ENCODE measurements at places on chromosomes 16 and 17.

- no peak for DNase-seq
These were observed 19.2 kb downstream of the CD300LB start for GRCh38 chr17:74512036-74512435.

DNA sequence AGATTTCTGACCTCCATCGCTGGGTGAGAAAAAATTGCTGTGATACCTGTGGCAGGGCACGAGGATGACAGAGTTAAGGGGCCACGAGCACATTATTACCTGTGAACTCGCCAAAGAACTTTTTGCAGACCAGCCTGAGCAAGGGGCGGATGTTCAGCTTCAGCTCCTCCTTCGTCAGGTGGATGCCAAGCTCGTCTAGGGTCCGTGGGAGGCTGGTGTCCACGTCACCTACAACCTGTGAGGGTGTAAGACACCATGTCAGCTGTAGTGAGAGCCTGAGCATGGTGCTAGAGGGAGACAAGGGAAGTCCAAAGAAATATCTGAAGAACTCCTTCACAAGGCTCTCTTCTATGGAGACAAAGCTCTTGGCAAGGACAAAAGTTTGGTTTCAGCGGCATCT is 17.1 kb downstream of the HIGD1B start:
- no peak for DNase-seq

DNA sequence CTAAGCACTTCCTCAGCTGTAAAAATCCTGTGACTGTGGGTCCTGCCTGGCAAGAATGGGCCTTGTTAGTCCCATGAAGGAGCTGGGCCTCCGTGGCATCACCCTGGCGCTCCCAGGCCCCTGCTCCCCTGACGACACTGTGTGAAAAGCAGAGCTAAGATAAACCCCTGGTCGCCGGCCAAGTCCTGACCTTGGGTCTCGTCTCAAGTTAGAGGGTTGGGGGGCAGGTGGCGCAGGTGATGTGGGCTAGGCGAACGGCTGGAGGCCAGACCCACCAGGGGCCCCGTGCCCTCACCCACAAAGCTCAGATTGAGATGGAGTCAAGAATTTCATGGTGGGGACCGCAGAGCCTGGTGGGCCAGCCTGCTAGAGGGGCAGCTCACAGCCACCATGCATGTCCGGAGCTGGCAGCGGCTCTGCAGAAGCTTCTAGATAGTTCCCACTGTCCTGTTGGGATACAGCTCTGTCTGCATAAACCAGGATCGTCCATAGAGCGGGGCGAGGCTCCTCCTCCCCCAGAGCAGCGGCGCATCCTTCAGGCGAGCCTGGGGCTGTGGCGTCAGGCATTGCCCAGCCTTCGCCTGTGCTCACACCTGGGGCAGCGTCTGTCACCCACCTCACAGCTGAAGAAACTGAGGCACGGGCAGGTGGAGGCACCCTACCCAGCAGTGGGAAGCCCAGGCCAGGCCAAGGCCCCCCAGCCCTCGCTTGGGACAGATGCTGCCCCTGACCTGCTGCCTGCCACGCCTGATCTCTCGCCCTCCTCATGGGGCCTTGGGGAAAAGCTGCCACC is 12.0 kb downstream of the CYBC1 start:
- no peak for DNase-seq

- DNase-seq = peak; percentile 67
These were observed 43.6 kb downstream of the RNF157 start for GRCh38 chr17:76196675-76197074.

- DNase-seq = no peak
These were observed 829 bp downstream of the DHRS7B start for GRCh38 chr17:21127509-21128077.

DNA sequence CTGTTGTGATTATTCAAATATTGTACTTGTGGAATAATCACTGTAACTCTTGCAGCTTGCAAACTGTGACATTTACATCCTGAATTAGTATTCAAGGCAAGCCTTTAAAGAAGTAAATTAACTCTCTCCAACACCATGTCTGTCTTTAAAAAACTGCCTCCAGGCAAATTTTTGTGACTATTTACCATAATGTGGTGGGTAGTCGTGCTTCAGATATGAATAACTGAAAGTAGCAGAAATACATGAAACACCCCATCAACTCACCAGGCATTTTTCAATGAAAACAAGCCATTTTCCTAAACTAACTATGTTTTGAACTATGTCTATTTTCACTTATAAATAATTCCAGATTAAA is 217.4 kb upstream of the PSMD7 start:
- DNase-seq = no peak

DNA sequence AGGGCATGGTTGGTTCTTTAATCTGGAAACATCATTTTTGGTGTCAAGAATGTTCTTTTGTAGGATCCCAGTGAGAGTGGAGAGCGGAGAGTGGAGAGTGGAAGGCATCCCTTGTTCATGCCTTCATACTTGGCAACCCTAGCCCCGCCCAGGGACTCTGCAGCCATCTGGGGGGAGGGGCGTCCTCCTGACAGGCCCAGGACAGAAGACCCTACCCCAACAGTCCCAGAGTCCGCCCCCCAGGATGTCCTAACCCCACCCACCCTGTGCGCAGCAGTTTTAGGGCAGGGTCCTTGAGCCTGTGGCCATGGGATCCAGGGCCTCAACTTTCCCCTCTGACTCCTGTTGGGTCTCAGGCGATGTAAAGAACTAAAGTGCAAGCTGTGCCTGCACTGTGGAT is 4.5 kb downstream of the SLC26A11 start:
- DNase-seq = no peak

DNA sequence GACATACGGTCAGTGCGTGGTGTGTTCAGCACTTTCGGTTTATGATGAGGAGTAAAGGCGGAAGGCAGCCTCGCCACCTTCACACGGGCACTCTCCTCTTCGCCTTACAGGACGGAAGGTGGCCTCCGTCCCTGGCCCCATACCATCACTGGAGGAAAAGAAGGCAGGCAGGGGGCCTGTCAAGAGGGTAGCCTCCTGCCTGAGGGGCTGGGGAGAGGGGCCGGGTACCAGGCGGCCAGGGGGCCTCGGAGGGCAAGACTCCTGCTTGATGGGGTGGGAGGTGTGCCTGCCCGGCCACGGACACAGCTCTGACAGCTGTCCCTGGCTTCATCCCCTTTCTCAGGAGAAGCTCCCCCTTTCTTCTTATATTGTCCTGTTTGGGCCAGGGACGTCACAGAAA is 15.6 kb upstream of the SLC38A8 start:
- peak; percentile 56 for DNase-seq

- no peak for DNase-seq
These were observed 41.4 kb upstream of the PIRT start for GRCh38 chr17:10879190-10879836.

GRCh38 chr16:11563493-11564040 is 23.2 kb downstream of the LITAF start:
- no peak for DNase-seq

- no peak for DNase-seq
These were observed 15.0 kb upstream of the C16orf95 start for GRCh38 chr16:87332150-87332549.

- DNase-seq = no peak
These were observed 376 bp upstream of the STAC2 start for GRCh38 chr17:39225959-39226683.

- no peak for DNase-seq
These were observed 86.5 kb downstream of the ABCA8 start for GRCh38 chr17:68868708-68869107.

DNA sequence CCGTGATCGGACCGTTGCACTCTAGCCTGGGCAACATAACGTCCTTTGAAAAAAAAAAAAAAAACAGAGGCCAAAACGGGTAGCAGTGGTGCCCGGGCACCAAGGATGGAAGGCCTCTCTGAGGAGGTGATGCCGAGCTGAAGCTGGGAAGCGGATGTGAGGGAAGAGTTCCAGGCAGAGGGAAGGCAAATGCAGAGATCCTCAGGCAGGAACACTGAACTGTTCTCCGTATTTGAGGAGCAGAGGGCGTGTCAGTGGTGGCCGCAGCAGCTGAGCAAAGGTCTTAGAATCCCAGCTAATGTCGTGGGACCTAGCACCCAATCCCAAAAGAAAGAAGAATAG is 656 bp upstream of the KCTD13 start:
- DNase-seq = no peak

- DNase-seq = no peak
These were observed 53.1 kb downstream of the MRM3 start for GRCh38 chr17:835263-835662.

GRCh38 chr17:64328859-64329531 is 61.7 kb downstream of the PECAM1 start:
- no peak for DNase-seq

- DNase-seq = no peak
These were observed 469.3 kb downstream of the CDH13 start for GRCh38 chr16:83095941-83096692.

DNA sequence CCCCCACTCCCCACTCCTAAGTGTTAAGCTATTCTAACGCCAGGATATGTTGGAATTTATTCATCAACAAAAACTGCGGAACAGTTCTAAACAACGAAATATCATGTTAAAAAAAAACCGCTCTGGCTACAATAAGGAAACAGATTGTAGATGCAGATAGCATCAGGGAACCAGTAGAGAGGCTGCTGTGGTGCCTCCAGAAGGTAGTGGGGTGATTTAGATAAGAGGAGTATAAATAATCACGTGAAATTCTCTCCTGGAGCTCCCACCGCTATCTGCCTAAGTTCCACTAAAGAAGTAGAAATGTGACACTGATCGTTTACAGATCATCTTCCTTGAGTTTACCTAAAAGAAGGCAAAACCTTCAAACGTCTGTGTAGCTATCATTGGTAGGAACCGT is 8.0 kb downstream of the AHSP start:
- no peak for DNase-seq

- DNase-seq = no peak
These were observed 6.3 kb downstream of the ALOX15B start for GRCh38 chr17:8044819-8045810.

DNA sequence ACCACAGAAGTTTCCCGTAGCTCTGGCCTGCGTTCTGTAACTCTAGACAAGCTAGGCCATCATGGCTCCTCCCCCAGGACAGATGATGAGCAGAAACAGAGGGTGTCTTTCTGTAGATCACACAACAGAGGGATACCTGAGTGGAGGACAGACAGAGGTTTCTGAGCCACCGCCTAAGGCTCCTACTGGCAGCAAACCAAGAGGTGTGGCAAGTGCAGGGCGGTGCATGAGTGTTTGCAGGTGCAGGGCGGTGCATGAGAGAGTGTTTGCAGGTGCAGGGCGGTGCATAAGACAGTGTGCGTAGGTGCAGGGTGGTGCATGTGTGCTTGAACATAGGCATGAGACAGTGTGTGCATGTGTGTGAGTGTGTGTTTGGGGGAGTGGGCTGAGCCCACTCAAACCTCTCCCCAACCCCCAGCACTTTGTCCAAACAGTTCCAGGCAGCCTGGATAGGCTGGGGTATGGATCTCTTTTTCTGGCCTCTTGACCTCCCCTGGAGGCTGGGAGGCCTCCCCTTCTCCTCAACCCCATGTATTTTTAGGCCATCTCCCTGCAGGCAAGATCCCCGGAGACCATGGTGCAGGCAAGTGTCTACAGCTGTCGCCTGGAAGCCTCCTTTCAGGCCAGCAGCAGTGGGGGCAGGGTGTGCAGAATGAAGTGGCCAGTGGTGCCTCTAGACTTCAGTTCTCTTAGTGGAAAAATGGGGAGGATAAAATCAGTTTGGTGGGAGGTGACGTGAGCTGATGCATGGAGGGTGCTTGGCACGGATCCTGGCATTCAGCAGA is 53.4 kb upstream of the CBX4 start:
- no peak for DNase-seq

DNA sequence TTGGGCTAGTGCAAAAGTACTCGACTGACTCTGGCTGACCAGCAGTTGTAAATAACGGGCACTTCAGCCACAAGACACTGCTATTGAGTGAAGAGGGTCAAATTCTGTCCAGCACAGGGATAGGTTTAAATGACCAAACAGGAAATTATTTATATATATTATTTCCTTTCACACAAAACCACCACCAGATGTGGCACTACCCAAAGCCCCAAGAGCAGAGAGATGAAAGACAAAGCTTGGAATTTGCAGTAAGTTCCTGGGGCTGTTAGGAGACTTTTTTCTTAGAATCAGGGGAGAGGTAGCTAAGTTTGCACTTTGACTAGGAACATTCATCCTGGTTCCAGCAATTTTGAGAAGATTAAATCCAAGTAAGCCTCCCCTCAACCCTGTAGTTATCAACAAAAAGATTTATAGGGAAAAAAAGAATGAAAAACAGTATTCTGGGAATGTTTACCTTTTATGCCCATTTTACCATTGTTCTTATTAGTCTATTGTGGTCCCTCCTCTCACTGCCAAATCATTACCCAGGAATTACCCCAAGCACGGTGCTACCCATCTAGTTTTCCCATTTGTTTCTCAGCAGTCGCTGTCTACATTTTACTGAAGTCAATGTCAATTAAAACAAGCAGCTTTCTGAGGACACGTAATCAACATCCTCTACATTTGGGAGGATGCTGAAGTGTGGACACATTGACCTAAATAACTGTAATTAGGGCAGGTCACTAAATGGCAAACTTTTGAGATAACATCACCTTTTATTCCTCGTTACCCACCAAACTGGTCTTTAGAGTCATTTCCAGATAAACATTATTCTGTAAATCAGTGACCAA is 43.5 kb downstream of the GRB7 start:
- DNase-seq = no peak

- no peak for DNase-seq
These were observed 57.7 kb upstream of the SLC25A19 start for GRCh38 chr17:75346906-75347305.

GRCh38 chr16:17564856-17565255 is 94.1 kb upstream of the XYLT1 start:
- DNase-seq = no peak

DNA sequence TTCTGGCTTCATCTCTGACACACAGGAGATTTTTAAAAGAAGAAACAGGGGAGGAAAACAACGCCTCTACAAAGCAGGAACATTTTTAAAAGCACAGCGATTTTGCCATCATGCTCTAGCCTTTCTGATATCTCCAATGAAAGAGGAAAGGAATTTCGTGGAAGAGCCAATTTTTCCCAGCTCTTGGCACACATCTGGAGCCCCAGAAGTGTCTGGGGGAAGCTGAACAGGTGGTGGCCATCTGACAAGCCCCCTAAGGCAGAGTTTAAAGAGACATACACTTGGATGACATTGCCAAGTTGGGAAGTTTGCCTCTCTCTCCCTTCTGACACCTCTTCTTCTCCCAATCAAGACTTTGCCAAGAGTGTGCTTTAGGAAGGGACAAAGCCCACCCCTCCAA is 82.1 kb downstream of the CCT6B start:
- DNase-seq = no peak

DNA sequence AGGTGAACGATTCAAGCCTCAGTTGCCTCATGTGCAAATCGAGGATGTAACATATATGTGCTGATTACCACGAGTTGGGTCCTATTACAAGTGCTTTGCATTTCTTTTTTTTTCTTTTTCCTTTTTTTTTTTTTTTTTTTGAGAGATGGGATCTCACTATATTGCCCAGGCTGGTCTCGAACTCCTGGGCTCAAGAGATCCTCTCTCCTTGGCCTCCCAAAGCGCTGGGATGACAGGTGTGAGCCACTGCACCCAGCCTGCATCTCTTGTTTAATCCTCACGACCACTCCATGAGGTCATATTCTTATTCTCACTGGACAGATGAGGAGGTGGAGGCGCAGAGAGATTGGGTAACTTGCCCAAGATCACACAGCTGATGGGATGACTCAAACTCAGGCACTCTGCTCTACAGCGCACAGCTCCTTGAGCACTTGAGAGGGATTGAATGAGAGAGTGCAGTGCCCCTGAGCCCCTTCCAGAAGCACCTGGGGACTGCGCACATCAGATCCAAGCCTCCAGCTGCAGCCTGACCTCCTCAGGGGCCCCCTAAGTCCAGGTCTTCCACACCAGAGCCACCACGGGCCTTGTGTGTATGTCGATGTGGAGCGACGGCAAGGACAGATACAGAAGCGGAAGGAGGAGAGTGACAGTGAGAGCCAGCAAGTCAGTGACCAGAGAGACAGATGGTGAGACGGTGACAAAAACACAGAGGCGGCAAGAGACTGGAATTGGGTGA is 4.9 kb downstream of the STX1B start:
- DNase-seq = no peak
